ENCODE measurements at places on chromosomes 16 and 17. TPM values are rescaled to one million over a fixed set of nuclear protein-coding genes. Genes with fewer than 3 reads are reported as not detected.
A peak's percentile ranks its signal among the peaks of the same experiment; 100 is the strongest.

The C17orf78 gene
- total RNA-seq: not detected

GRCh38 chr16:57016301-57016700, 26.9 kb downstream of the NLRC5 start:
- H3K27me3 ChIP-seq: no peaks in the 10 kb centered on the region
- H3K4me1 ChIP-seq: peaks cover 14% of the 10 kb centered on the region
- H3K27ac ChIP-seq: no peak overlapping the region
- no peak for DNase-seq
- H3K4me3 ChIP-seq: no peak overlapping the region

DNA sequence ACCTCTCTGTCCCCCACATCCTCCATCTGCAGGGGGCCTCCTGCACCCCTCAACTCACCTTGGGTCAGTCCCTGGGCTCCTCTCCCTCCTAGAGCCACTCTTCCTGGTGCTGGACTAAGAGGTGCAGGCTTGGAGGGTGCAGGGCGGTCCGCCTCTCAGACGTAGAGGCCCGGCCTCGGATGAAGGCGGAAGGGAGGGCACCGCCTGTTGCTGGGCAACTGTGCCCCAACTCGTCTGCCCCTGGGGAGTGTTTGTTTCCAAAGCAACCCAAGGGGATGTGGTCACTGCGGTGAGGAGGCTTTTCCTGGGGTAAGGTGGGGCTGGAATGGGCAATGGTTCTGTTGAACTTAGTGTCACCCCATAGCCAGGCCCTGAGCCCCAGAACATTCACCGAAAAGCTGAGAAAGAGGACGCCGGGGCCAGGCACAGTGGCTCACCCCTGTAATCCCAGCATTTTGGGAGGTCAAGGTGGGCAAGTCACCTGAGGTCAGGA, at the start of gene C16orf54:
C16orf54 (minus strand) TSS at position 138 of the 493 bp plus-strand sequence. CDS start 1,039 bp downstream, outside the sequence.
- no peaks in the 10 kb centered on the region for H3K36me3 ChIP-seq
- H3K27ac ChIP-seq: no peak within 1 kb of the TSS
- H3K27me3 ChIP-seq: no peaks in the 10 kb centered on the region
- H3K4me3 ChIP-seq: no peak within 1 kb of the TSS
- no peaks in the 10 kb centered on the region for H3K4me1 ChIP-seq

- no peaks in the 10 kb centered on the region for H3K27me3 ChIP-seq
- DNase-seq: no peak
- H3K4me3 ChIP-seq: no peak overlapping the region
- no peaks in the 10 kb centered on the region for H3K36me3 ChIP-seq
- H3K4me1 ChIP-seq: peaks cover 15% of the 10 kb centered on the region
Observed at GRCh38 chr17:81414756-81415516, 19.7 kb downstream of the BAHCC1 start.

DNA sequence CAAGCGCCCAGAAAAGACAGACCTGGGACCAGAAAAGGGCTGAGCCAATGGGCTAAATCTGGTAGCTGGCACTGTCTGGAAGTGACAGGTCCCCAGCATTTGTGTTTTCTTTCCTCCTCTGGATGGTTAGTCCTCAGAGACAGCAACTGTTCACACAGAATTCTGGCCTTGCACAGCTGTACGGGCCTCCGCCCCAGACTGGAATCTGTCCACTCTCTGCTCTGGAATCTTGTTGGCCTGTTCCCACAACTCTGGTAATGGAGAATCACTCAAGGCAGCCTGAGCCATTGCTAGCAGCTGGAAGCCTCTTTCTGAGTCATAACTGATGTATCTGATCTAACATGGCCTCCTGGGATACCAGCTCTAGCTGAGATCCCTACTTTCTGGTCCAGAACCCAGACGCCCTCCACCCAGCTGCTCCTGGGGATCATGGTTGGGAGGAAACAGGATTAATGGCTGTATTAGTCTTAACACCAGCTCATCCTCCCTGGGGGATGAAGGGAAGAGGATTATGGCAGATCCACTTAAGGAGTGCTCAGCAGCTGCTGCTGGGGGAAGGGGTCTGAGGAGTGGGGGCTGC, 9.1 kb downstream of the ZNF668 start:
- peaks cover 17% of the 10 kb centered on the region for H3K36me3 ChIP-seq
- no peak overlapping the region for H3K4me3 ChIP-seq
- H3K27me3 ChIP-seq: no peaks in the 10 kb centered on the region
- H3K4me1 ChIP-seq: peaks cover 10% of the 10 kb centered on the region
- peak overlapping the region; percentile 63 for H3K27ac ChIP-seq
